ENCODE measurements at places on chromosomes 7 and 10. TPM values are rescaled to one million over a fixed set of nuclear protein-coding genes. Genes with fewer than 3 reads are reported as not detected.
A peak's percentile ranks its signal among the peaks of the same experiment; 100 is the strongest.

CYP26A1 gene
- total RNA-seq = 5.6 TPM

TUBAL3 gene
- not detected for total RNA-seq

CASP2 gene
- total RNA-seq = 4.6 TPM

AQP1 gene
- 204 TPM for total RNA-seq

SEMA3D gene
- 1.3 TPM for total RNA-seq

CCL26 gene
- not detected for total RNA-seq

C7orf33 gene
- total RNA-seq = not detected

DNA sequence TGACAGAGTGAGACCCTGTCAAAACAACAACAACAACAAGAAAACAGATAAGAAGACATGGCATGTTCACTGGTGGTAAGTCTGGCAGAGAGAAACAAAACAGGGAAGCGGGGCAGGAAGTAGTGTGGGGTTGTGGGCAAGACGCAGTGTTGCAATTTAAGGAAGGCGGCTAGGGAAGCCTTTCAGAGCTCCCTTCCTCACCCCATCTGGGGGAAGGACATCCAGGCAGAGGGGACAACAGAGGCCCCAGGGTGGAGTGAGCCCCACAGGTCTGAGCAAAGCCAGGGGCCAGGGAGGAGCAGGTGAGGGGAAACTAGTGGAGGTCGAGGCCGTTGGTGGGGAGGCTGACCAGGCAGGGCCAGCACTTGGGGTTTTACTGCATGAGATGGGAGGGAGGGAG lies 16.8 kb downstream of the LAT2 start:
- no peaks in the 10 kb centered on the region for H3K36me3 ChIP-seq
- peak; percentile 46 for DNase-seq
- H3K27me3 ChIP-seq = no peaks in the 10 kb centered on the region
- H3K4me3 ChIP-seq = no peak overlapping the region

DNA sequence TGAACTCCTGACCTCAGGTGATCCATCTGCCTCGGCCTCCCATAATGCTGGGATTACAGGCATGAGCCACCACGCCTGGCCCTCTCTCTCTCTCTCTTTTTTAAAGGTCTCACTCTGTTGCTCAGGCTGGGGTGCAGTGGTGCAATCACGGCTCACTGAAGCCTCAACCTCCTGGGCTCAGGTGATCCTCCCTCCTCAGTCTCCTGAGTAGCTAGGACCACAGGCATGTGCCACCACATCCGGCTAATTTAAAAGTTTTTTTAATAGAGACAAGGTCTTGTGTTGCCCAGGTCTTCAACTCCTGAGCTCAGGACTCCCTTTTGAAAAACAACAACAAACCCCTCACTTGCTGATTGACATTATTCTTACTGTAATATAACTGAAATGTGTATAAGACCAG lies 11.6 kb downstream of the PALD1 start:
- no peaks in the 10 kb centered on the region for H3K4me1 ChIP-seq
- H3K27ac ChIP-seq = no peak overlapping the region
- H3K27me3 ChIP-seq = no peaks in the 10 kb centered on the region
- H3K4me3 ChIP-seq = no peak overlapping the region
- no peak for DNase-seq

DNA sequence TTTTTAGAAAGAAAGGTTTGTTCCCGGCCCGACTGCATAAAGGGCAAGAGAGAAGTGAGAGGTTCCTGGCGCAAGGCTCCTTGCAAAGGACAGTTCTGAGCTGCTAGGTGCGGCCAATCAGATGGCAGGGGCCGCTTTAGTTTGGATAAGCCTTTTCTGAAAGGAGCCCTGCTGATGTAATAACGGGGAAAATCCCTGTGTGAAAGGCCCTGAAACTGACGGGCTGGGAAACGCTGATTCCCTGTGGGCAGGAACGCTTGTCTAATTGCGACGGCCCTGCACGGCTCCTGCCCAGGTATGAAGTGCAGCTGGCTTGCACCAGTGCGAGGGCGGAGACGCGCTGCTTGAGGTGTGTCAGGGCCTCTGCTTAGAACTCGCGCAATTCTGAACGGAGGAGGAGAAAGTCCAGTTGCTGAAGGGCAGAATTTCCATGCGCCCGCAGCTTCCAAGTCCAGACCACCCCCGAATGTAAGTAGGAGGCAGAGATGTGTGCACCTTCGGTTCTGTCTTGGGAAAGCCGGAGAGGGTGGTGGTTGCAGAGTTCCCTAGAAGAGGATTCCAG lies 30.5 kb downstream of the TACC2 start:
- H3K4me3 ChIP-seq = no peak overlapping the region
- peak; percentile 78 for DNase-seq
- no peaks in the 10 kb centered on the region for H3K36me3 ChIP-seq
- peaks cover 39% of the 10 kb centered on the region for H3K4me1 ChIP-seq
- peak overlapping the region; percentile 71 for H3K27ac ChIP-seq

GRCh38 chr7:66301737-66302136 lies 96.6 kb downstream of the TPST1 start:
- H3K27me3 ChIP-seq = no peaks in the 10 kb centered on the region
- peaks cover 44% of the 10 kb centered on the region for H3K4me1 ChIP-seq
- no peaks in the 10 kb centered on the region for H3K36me3 ChIP-seq
- no peak overlapping the region for H3K4me3 ChIP-seq
- no peak for DNase-seq

- no peaks in the 10 kb centered on the region for H3K27me3 ChIP-seq
- no peaks in the 10 kb centered on the region for H3K36me3 ChIP-seq
- peaks cover 22% of the 10 kb centered on the region for H3K4me1 ChIP-seq
- no peak overlapping the region for H3K4me3 ChIP-seq
- H3K27ac ChIP-seq = no peak overlapping the region
These were observed 2.7 kb downstream of the EPHA1 start for GRCh38 chr7:143406002-143406357.

DNA sequence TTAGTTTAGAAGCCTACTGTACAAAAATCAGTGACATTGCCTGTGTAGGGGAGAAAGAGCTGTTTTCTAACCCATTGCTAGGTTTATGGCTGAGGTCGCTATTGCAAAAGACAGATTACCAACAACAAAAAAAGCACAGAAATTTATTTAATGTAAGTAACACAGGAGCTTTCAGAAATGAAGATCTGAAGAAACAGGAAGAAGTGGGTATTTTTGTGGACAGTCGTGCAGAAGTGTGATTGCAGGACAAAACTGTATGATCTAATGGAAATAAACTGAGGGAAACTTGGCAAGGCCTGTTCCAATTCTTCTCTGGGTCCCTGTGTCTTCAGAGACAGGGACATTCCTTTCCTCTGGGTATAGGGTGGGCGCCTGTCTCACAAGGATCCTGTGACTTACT lies 87.4 kb downstream of the APBB1IP start:
- H3K36me3 ChIP-seq = no peaks in the 10 kb centered on the region
- no peak overlapping the region for H3K4me3 ChIP-seq
- DNase-seq = no peak
- no peaks in the 10 kb centered on the region for H3K27me3 ChIP-seq
- H3K4me1 ChIP-seq = no peaks in the 10 kb centered on the region

GRCh38 chr7:148830897-148831692 lies 53.0 kb downstream of the EZH2 start:
- no peak overlapping the region for H3K4me3 ChIP-seq
- no peaks in the 10 kb centered on the region for H3K36me3 ChIP-seq
- no peak for DNase-seq
- H3K4me1 ChIP-seq = no peaks in the 10 kb centered on the region

GRCh38 chr7:50436133-50436806 lies 13.9 kb downstream of the FIGNL1 start:
- H3K27ac ChIP-seq = no peak overlapping the region
- no peaks in the 10 kb centered on the region for H3K27me3 ChIP-seq
- no peaks in the 10 kb centered on the region for H3K4me1 ChIP-seq

GRCh38 chr10:77253147-77253545 lies 384.5 kb downstream of the KCNMA1 start:
- no peak overlapping the region for H3K4me3 ChIP-seq
- no peaks in the 10 kb centered on the region for H3K36me3 ChIP-seq
- H3K27me3 ChIP-seq = no peaks in the 10 kb centered on the region
- H3K4me1 ChIP-seq = peaks cover 22% of the 10 kb centered on the region
- H3K27ac ChIP-seq = no peak overlapping the region

- no peak overlapping the region for H3K4me3 ChIP-seq
- H3K4me1 ChIP-seq = no peaks in the 10 kb centered on the region
- H3K36me3 ChIP-seq = no peaks in the 10 kb centered on the region
- DNase-seq = peak; percentile 43
- no peak overlapping the region for H3K27ac ChIP-seq
- no peaks in the 10 kb centered on the region for H3K27me3 ChIP-seq
These were observed 113.8 kb upstream of the PPP2R2D start for GRCh38 chr10:131786756-131787605.
